ENCODE measurements at places on chromosomes 11 and 22. TPM values are rescaled to one million over a fixed set of nuclear protein-coding genes. Genes with fewer than 3 reads are reported as not detected.

Gene TRIM48
- not detected for total RNA-seq

Gene RSF1
- 107 TPM for total RNA-seq

Gene OR4D5
- total RNA-seq, result not detected

Gene PATE4
- total RNA-seq, result not detected

Gene UBQLN3
- 0.63 TPM for total RNA-seq

- H3K4me3 ChIP-seq, result no peak overlapping the region
- H3K27ac ChIP-seq, result no peak overlapping the region
- no peaks in the 10 kb centered on the region for H3K27me3 ChIP-seq
- peaks cover 3% of the 10 kb centered on the region for H3K36me3 ChIP-seq
- no peak for DNase-seq
- peaks cover 37% of the 10 kb centered on the region for H3K4me1 ChIP-seq
These were observed 4.5 kb downstream of the POLDIP3 start for GRCh38 chr22:42610186-42610585.

- H3K27ac ChIP-seq, result no peak overlapping the region
- DNase-seq, result no peak
- no peaks in the 10 kb centered on the region for H3K36me3 ChIP-seq
- no peaks in the 10 kb centered on the region for H3K4me1 ChIP-seq
- H3K27me3 ChIP-seq, result no peaks in the 10 kb centered on the region
- H3K4me3 ChIP-seq, result no peak overlapping the region
These were observed 24.5 kb downstream of the SMIM38 start for GRCh38 chr11:69180226-69180625.

- H3K4me3 ChIP-seq, result no peak overlapping the region
- no peaks in the 10 kb centered on the region for H3K36me3 ChIP-seq
- H3K27ac ChIP-seq, result no peak overlapping the region
- H3K27me3 ChIP-seq, result no peaks in the 10 kb centered on the region
- no peak for DNase-seq
- H3K4me1 ChIP-seq, result peaks cover 20% of the 10 kb centered on the region
These were observed 2.6 kb upstream of the SMDT1 start for GRCh38 chr22:42076764-42077485.

GRCh38 chr11:115707180-115707905, 203.1 kb upstream of the CADM1 start:
- H3K4me1 ChIP-seq, result peaks cover 12% of the 10 kb centered on the region
- no peaks in the 10 kb centered on the region for H3K27me3 ChIP-seq
- no peak overlapping the region for H3K4me3 ChIP-seq
- no peak for DNase-seq
- peak overlapping the region; percentile 3 for H3K27ac ChIP-seq

Measured in thoracic aorta (tissue), 2 donors.